Hypothalamus (tissue), 51 donors: ENCODE measurements at places on chromosomes 13 and 19.

DNA sequence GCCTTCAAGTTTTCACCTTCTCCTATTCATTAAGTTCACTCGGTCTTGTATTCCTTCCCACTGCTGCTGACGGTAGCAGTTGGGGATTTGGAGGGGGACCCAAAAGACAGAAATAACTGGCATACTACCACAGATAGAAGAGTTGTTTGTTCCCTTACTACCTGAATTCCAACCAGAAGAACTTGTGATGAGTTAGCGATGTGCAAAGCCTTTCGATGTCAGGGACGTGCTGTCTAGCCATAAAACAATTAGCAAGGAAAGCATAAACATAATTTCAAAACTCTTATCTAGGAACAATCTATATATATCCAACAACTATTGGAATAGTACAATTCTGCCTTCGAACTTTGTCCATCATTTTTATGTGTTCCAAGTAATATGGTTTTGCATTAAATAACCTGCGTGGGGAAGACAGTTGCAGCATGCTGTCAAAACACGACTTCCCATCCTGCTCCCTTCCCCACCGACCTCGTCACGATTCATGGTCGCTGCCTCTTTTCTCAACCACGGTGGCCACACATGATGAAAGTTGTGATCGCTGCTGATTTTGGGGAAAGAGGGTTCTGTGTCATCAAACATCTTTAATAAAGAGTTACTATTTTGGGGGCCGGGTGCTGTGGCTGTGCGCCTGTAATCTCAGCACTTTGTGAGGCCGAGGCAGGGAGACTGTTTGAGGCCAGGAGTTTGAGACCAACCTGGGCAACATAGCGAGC is 3.8 kb upstream of the SLC7A9 start:
- DNase-seq = no peak

DNA sequence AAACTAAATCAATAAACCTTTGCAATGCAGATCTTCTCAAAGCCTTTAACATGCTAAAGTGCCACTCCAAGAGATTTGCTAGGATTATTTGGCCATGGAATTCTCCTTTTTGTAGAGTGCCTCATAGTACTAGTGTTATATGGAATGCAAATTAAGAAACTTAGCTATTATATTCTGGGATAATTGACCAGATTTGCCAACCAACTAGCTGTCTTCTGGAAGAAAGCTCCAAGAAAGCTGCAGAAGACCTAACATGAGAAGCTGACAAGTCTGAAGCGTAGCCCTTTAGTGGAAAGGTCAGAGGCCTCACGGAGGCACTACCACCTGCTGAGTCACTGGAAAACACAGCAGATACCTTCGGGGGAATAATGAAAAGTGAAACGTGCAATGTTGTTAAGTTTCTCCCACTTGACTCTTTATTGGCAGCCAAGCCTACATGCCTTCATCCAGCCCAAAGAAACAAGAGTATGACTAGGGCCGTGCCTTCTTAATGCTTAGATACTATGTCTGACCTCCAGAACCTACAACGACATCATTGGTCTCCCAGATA is 29.8 kb upstream of the KATNAL1 start:
- DNase-seq = no peak

- DNase-seq = no peak
These were observed 4.9 kb upstream of the ZFP36 start for GRCh38 chr19:39401549-39402345.

DNA sequence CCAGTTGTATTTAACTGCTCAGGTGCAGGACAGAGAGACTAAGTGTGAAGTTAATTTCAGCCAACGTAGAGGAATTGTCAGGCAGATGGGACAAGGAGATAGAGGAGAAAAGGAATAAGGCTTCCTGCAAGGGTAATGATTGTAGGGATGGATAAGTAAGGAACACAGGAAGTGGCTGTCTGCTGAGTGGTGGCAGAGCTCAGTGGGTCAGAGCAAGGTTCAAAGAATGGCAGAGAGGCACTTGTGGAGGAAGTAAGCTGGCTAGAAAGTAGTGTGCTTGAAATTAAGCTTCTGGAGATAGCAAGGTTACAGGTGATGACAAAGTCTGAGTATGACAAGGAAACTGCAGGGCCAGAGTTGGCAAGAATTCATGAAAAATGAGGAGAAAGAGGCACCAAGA is 47.9 kb downstream of the USPL1 start:
- DNase-seq = no peak

GRCh38 chr13:87537951-87538350 is 133.2 kb upstream of the SLITRK5 start:
- no peak for DNase-seq

DNA sequence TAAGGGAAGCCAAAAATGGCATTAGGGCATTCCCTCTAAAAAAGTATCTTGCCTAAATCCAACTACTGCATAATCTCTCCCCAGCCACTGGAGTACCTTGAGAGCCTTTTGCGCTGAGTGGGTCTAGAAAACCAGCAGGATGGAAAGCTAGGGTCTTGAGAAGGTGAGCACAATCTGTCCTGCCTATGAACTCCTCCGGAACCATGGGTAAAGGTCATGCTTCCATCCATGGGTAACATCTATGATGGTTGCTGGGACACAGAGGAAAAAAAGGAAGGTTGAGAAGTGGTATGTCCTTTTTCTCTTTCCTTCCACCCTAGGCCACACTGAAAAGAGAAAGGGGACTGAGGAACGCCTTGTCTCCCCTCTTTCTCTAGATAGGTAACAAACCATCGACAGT is 52.4 kb downstream of the ZNF676 start:
- DNase-seq = no peak

- DNase-seq = no peak
These were observed 95.3 kb upstream of the SLC15A1 start for GRCh38 chr13:98847780-98848179.

- no peak for DNase-seq
These were observed 17.8 kb downstream of the KL start for GRCh38 chr13:33033986-33034385.

DNA sequence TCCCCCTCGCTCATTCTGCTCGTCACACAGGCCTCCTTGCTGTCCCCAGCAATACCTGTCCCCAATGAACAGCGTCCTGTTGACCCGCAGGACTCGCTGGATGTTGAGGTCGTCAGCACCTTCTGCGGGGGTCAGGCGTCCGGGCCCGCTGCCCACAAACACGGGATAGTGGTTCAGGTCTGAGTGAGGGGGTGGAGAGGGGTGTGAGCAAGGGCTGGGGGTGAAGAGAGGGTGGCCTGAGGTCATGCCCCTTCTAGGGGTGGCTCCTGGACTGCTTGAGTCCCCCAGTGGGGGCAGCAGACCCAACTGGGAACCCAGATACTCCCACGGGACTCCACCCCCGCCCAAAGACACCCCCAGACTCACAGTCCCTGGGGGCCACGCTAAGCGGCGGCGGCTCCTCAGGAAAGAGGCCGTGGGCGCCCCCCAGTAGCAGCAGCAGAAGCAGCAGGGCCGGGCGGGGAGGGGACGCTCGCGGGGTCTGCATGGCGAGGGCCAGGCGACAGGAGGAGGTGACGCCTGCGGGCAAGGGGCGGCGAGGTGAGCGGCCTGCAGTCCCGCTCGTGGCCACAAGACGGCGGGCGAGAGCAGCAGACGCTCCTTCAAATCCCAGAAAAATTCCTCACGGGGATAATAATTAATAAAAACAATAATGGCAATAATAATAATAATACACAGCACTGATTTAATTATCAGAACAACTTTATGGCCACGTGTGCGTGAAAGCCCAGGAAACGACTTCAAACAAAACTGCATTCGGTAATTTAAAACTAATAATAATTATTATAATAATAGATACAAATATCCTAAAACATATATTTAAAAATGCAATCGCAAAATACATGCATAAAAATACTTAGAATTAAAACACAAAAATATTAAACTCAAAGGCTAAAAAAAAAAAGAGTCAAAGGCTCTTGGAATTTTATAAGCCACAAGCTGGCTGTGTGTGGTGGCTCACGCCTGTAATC is 1.2 kb downstream of the SEMA6B start:
- DNase-seq = no peak

DNA sequence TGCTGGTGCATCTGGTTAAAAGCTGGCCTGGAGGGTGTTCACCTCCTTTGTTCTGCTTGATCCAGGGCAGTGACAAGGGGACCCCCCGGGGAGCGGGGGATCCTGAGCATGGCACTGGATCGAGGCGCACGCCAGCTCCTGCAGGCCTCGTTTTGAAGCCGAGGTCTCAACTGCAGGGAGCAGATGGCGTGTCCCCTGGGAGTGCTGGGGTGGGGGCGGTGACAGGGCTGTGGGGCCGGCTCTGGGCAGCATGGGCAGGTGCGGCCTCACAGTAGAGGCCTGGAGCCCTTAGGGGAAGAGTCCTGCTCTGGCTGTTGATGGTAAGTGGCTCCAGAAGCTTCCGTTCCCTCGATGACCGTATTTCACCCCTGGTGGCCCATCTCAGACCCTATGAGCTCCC is 51.8 kb downstream of the CRTC1 start:
- DNase-seq = no peak

DNA sequence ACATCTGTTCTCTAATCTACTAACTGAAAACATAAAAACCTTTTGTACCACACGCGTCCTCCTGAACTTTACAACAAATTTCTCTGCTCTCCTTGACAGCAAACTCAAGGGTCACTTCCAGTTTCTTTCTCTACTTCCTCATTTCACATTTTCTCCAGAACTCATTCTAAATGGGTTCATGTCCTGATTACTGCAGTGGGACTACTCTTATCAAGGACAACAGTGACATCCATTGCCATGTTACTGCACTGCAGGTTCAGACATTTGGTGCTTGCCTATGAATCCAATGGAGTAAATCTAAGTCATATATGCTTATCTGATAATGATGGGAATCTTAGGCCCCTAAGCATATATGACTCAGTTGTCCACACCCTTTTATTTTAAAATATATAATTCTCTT is 35.3 kb downstream of the FPR3 start:
- DNase-seq = no peak

DNA sequence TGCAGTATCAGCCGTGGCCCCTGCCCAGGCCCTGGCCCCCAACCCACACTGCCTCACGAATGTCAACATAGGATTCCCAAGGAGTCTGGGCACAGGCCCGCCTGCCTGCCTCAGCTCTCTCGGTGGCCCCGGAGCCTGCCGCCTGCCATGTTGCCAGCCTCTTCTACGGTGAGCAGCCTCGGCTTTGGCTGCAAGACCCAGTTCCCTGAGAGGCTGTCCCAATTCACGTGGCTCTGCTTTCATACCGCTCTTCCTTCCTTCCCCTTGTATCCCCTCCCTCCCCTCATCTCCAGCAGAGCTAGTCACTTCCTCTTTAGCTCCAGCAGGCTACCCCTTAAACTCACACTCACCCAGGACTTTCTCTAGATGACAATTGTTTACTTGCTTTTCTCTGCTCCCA is 42.7 kb downstream of the SERP2 start:
- DNase-seq = no peak

DNA sequence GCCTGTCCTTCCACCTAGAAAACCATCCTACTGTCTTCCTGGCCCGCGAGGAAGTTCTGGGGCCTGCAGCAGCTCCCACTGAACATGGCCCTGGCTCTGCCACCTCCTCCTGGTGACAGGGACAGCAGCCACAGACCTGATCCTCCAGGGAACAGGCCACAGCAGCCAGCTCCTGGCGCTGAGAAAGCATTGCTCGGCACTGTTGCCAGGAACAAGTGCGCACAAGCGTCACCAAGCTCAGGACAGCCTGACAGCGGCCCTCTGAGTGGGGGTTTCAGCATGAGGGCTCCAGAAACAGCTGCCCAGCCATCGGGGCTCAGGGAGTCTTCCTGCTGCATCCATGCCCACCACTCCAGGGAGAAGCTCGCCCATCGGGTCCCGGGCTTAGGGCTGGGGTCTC is 21.9 kb downstream of the AP3D1 start:
- DNase-seq = no peak

- no peak for DNase-seq
These were observed 22.1 kb downstream of the EDNRB start for GRCh38 chr13:77896536-77896935.

DNA sequence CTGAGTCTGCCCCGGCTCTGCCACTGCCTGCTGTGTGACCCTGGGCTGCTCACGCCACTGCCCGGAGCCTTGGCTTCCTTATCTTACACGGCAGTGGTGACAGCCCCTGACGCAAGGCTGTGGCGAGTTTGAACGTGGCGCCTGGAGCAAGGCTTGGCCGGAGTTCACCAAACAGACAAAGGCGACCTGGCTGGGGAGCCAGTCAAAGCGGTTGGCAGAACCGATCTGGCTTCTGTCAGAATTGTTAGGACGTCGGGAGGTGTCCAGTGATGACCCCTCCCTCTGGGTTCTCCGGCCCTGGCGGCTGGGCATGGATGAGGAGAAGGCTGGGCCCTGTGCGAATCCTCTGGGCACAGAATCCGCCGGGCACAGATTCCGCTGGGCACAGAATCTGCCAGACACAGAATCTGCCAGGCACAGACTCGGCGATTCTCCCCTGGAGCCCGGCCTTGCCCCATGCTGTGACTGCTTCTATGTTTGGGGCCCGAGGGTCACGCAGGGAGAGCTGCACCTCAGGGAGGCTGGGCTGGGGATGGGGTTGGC is 11.7 kb upstream of the TMEM255B start:
- DNase-seq = no peak

DNA sequence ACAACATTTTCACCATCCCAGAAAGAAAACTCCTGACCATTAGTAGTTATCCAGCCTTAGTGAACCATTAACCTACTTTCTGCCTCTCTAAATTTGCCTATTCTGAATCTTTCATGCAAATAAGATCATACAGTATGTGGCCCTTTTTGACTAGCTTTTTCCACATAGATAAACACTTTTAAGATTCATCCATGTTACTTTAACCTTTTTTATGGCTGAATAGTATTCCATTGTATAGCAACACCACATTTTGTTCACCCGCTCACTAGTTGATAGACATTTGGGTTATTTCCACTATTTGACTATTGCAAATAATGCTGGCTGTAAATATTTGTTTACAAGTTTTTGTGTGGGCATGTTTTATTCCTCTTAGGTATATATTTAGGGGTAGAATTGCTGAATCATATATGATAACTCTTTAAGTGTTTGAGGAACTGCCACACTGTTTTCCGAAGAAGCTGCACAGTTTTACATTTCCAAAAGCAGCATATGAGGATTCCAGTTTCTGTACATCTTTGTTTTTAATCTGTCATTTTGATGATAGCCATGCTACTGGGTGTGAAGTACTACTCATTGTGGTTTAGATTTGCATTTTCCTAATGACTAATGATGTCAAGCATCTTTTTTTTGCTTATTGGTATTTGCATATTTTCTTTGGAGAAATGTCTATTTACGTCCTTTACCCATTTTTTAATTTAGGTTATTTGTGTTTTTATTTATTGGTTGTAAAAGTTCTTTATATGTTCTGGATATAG is 17.1 kb downstream of the COG6 start:
- no peak for DNase-seq

- no peak for DNase-seq
These were observed 9.2 kb downstream of the TEX29 start for GRCh38 chr13:111329641-111330040.

GRCh38 chr13:48783181-48783630 is 129.5 kb downstream of the CYSLTR2 start:
- no peak for DNase-seq

DNA sequence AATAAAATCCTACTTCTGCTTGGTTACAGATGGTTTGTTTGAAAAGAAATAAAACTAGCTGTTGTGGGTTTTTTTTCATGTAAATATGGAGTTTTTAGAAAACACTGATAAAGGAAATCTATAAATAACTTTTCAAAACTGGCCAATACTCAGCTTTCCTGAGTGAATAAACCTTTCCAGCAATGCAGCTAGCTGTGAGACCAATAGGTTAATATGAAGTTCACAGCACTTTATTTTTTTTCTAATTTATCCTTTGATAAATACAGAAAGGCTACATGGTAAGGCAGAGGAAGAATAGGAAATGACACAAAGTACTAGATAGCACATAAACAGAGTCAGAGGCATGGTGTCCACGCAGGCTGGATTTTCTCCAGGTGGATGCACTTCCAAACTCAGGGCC is 154.0 kb downstream of the COG6 start:
- DNase-seq = no peak
